ENCODE measurements at places on chromosomes 2 and 18.

GRCh38 chr2:226351711-226352110, 447.9 kb downstream of the IRS1 start:
- ATAC-seq = no peak

GRCh38 chr2:114550895-114551793, 108.7 kb downstream of the DPP10 start:
- ATAC-seq = no peak

- ATAC-seq = no peak
Measured at GRCh38 chr2:72835403-72835802, 9.6 kb upstream of the EXOC6B start.

DNA sequence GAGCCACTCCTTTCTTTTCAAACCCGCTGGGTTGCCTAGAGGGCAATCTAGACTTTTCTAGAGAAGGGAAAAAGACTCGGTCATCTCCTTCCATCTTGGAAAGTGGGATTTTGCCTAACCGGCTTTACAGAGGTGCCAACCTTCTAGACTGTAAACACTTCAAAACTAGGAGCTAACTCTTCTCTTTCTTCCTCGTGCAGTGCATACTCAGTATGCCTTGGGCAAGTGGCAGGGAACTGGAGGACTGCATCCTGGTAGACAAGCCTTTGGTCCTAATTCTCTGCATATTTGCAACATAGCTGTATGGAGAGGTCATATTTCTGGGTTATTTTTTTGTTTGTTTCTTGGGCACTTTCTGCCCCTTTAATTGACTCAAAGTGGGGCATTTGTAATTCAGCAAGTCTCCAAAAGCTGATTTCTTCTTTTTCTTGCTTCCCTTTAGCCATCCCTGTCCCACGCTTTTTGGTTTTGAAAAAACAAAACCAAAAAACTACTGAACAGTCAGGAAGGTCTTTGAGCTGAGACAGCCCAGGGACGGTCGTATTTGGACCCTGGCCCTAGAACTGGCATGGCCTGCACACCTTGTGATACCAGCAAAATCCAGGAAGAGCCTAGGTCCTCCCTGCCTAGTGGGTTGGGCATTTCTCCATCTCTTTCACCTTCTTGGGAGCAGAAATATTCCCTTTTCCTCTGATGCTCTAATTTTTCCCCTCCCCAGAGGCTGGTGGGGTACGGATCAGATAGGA, 5.8 kb upstream of the GATA6 start:
- no peak for ATAC-seq

DNA sequence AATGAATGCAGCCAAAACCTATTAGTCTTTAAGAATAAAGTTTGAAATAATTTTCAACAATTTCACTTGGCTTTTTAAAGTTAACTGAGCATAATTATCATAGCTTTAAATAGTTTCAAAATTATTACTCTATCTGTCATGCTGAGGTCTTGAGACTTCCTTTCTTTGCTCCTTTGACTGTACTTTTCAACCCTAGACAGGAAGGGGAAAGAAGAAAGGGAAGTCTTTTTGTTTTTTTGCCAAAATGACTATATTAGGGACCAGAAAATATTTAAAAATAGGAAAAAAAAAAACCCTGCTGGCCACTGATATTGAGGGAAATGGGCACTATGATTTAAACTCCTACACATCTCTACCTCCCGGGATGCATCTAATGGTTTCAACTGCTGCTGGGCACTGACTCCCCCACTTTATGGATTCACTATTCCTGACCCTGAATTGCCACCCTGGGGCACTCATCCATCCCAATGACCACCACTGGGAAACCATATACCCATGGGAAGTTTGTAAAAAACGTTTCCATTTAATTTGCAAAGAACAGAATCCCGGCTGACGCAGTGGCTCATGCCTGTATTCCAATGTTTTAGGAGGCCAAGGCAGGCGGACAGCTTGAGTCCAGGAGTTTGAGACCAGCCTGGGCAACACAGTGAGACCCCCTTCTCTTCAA, 50.5 kb downstream of the GAREM1 start:
- no peak for ATAC-seq

- ATAC-seq = no peak
Measured at GRCh38 chr2:167818521-167818920, 428.9 kb downstream of the STK39 start.

DNA sequence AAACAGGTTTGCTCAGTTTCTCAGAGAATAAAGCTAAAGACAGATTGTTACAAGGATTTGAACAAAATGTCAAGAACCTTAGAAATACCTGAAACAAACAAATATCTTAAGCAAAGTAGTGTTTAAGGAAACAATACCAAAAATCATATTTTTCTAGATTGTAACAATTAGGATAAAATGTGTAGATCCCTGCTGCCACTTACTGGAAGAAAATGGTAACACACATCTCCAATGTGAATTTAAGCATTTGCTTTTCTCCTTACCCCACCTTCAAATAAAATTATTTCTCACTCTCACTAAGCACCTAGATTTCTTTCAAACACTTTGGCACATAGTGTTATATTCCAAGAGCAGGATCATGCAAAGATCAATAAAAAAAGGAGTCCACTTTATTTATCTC, 34.9 kb downstream of the SUCLG1 start:
- ATAC-seq = no peak

DNA sequence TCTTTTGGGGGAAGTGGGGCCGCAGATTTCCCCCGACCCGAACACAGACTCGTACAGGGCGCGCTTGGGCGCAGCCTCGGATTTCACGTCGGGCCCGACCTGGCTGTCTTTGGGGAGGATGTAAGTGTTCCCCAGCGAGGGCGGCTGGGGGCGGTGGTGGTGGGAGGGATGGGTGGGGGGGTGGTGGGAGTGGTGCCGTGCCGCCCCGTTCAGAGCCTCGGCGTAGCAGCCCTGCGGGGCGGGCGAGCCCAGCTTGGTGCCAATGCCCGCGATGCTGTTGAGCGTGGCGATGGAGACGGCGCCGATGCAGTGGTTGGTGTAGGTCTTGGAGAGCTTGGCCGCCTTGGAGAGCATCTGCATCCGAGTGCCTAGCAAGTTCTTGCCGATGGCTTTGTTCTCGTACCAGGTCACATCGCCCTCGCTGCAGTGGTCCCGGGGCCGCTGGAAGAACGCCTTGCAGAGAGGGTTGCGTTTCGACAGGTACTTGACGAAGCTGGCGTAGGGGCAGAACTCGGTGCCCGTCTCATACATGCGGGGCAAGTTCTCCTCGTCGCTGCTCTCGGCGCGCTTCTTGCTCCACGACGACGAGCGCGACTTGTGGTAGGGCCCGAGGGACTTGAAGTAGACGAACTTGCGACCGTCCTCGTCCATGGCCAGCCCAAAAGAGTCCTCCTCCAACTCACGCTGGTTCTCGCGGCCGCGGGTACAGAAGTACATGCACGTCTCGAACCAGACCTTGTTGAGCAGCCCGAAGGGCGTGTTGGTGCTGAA, 1.3 kb downstream of the KCTD1 start:
- ATAC-seq = no peak

DNA sequence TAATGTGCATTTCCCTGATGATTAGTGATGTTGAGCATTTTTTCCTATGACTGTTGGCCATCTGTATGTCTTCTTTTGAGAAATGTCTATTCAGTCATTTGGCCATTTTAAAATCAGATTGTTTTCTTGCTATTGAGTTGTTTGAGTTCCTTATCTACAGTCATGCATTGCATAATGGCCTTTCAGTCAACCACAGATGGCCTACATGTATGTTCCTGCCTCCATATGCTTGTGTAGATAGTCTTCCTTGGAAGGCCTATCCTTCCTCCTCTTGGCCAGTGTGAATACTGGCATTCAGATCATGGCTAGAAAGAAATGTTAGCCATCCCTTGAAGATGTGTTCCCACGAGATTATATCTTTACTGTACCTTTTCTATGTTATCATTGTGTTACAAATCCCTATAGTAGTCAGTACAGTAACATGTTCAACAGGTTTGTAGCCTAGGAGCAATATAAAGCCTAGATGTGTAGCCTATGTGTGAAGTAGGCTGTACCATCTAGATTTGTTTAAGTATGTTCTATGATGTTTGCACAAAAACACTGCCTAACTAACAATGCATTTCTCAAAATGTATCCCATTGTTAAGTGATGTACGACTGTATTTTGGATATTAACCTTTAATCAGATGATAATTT, 65.6 kb upstream of the CD302 start:
- ATAC-seq = no peak

GRCh38 chr2:240946654-240947053, 40.5 kb downstream of the CROCC2 start:
- ATAC-seq = no peak

- ATAC-seq = no peak
Measured at GRCh38 chr2:216636551-216637450, 3.6 kb downstream of the IGFBP2 start.

DNA sequence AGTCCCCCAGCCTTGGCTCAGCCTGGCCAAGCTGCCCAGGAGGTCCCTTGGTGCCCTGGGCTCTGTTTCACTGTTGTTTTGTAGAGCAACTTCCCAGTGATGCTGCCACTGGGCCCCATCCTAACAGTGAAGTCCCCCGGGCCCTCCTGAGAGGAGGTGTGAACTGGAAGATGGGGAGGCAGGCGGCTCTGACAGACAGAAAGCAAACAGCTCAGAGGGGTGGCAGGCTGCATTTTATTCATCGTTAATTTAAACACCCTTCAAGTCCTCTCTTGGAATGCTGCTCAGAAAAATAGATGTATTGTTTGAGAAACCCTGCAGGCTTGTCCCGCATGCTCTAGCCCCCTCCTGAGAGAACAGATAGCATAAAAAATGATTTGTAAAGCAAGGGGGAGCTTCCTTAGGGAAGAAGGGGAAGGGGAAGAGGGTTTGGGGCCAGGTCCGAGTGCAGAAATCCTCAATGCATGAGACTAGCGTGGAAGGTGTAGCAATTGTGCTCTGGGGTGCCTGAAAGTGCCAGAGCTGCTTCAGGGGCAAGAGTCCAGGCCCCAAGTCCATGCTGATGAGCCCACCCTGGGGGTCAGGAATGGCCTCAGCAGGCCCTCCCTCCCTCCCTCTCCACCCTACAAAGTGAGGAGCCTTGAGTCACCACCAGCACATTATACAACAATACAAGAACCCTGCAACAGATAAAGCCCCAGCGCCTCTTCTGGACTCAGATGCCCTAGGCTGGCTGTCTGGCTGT, 113.6 kb downstream of the MSH2 start:
- ATAC-seq = no peak

DNA sequence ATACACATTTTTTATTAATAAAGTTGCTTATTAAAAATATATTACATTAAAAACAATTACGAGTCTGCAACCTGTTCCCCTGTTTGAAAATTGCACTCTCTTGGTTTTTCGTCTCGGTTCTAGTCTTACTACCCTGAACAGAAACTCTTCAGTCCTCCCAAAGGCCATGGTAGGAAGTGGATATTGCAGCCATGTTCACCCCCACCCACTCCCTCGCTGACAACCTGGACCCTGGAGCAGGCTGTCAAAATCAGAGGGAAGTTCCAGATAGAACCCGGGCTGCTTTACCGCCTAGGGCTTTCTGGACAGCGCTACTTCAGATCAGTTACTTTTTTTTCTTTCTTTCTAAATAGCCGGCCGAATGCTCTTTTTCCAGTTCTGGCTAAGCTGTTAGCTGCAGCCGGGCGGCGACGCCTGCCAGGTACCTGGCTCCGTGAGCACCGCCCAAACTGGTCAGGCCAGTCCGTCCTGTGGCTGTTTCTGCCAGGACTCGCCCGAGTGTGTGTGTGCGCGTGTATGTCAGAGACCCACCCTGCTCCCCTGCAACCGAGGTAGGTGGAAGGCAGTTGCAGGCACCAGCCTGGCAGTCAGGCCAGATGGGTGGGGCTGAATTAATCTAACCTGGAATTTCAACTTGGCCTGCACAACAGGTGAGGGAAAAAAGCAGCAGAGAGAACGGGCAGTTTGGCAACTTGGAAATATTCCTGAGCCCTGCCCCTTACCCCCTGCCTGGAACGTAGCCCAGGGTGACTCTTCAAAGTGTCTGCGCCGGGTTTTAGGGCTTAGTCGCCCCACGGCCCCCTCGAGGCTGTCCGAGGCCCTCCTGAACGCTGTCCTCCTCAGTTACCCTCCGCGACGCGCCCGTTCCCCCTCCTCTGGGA, 1.1 kb upstream of the TET3 start:
- no peak for ATAC-seq

DNA sequence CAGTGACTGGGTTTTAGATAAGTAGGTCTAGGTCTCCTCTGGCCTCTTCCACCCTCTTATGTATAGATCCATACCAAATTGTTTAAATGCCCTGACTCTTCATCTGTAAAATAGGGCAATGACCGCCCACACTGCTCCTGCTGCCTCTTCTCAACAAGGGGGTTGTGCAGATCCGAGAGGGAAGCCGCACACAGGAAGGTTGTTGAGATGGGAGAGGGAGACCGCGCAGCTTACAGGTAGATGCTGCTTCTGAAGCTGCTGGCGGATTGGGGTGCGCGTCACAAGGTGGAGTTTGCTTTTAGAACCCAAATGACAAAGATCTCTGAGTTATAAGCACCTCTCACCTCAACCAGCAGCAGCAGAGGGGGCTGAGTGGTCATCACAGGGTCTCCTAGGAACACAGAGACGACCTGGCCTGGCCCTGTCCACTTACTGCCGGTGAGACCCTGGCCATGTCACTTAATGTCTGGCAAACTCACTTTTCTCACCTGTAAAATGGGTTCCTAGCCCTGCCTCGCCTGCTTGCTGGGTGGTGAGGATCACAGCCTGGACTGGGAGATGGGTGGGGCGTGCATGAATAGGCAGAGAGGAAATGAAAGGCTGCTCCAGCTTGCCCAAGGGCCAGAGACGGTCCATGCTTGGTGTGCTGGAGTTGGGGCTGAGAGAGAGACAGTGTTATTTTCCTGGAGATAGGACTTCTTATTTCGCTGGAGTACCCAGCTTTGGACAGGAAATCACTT, 251.3 kb downstream of the EIPR1 start:
- ATAC-seq = no peak

DNA sequence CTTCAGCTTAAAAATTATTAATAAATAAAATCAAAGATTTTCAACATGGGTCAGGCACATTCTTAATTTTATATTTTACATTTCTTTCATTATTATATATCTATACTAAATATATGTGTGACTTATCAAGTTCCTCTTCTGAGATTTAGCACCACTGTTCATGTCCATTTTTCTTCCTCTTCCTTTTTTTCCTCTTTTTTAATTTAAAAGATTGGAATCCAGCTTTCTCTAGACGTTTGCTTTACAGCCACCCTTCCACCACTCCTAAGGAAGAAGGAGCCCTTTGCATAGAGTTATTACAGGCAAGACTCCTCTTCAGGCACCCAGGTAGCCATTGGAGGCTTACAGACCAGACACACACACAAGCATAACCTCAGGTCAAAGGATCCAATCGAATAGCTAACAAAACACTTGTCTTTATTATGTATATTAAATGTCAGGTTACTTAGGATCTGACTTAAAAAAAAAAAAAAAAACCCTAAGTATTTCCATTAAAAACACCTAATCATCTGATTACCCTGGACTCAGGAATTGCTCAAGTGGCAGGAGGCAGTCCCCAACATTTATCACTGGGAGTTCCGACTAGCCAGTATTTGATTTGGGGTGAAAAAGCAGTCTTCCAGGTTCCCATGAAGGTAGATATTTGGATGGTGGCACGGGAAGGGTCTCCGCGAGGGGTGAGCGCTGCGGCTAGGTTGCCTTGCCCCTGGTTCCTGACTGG, 2.4 kb upstream of the ZEB2 start:
- ATAC-seq = no peak

DNA sequence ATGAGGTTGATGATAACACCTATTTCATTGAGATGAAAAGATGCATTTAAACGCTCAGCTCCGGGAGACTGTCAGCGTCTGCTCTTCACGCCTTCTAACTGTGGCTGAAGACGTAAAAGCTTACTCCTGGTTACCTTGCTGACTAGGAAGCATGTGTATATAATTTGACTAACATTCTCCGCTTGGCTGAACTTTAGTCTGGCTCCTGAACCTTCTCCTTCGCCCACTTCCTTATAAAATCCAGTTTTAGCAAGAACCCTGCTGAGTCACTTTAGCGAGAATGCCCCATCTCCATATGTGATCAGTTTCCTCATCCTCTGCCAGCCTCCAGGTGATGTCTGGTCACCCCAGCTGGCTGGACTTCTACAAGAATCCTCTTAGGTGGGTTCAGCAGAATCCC, 12.7 kb upstream of the CREG2 start:
- ATAC-seq = no peak
